ENCODE measurements at places on chromosomes 12 and 14.

- no peak for DNase-seq
Measured at GRCh38 chr12:3339221-3339620, 151.8 kb upstream of the PRMT8 start.

GRCh38 chr12:70603044-70603443 lies 34.2 kb downstream of the PTPRB start:
- DNase-seq = peak; percentile 10

GRCh38 chr12:76863005-76863670 lies 15.7 kb downstream of the CSRP2 start:
- peak; percentile 74 for DNase-seq

DNA sequence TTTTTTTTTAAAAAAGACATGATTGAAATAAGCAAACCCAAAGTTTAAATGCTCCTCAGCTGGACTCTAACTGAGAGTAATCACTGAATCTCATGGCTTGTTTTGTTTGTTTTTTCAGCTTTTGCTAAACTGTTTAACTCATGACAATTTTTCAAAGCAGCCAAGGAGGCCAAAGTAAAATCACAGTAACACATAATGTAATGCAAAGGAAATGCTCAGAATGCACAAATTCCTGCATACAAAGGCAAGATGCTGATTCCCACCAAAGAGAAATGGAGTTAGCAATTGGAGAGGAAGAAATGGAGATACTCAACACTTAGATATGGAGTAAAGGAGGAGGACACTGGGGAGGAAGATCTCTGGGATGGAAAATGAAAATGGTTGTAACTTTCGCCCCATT lies 126.2 kb upstream of the SOX5 start:
- DNase-seq = no peak

- DNase-seq = peak; percentile 70
Measured at GRCh38 chr12:93572712-93573551, 457 bp downstream of the SOCS2 start.
